ENCODE measurements at places on chromosomes 4 and X. TPM values are rescaled to one million over a fixed set of nuclear protein-coding genes. Genes with fewer than 3 reads are reported as not detected.

PPEF1 gene
- 0.58 TPM for polyA plus RNA-seq

ATXN3L gene
- polyA plus RNA-seq, result not detected

PNPLA4 gene
- 28.9 TPM for polyA plus RNA-seq

SMIM10 gene
- 11.5 TPM for polyA plus RNA-seq

CLDN22 gene
- polyA plus RNA-seq, result 0.86 TPM

NWD2 gene
- 0.18 TPM for polyA plus RNA-seq

SPATA4 gene
- polyA plus RNA-seq, result 1.1 TPM

GRK4 gene
- polyA plus RNA-seq, result 8.2 TPM

SHROOM2 gene
- polyA plus RNA-seq, result 16.8 TPM

HELT gene
- polyA plus RNA-seq, result not detected

FRMPD3 gene
- polyA plus RNA-seq, result 0.30 TPM

ATP1B4 gene
- not detected for polyA plus RNA-seq

MSX1 gene
- 0.86 TPM for polyA plus RNA-seq

SLC9B1 gene
- 2.8 TPM for polyA plus RNA-seq

LUZP4 gene
- not detected for polyA plus RNA-seq

GPR143 gene
- polyA plus RNA-seq, result 12.8 TPM

PWWP3B gene
- 3.1 TPM for polyA plus RNA-seq

CNGA1 gene
- 6.5 TPM for polyA plus RNA-seq

FAM47E gene
- polyA plus RNA-seq, result 10.4 TPM

KIAA1210 gene
- 1.6 TPM for polyA plus RNA-seq

GPR173 gene
- polyA plus RNA-seq, result 13.1 TPM

All from right renal cortex interstitium (tissue), 3 donors.